Naive thymus-derived CD8-positive, alpha-beta T cell (primary cell): ENCODE measurements at places on chromosomes 5 and 9. TPM values are rescaled to one million over a fixed set of nuclear protein-coding genes. Genes with fewer than 3 reads are reported as not detected.

DNA sequence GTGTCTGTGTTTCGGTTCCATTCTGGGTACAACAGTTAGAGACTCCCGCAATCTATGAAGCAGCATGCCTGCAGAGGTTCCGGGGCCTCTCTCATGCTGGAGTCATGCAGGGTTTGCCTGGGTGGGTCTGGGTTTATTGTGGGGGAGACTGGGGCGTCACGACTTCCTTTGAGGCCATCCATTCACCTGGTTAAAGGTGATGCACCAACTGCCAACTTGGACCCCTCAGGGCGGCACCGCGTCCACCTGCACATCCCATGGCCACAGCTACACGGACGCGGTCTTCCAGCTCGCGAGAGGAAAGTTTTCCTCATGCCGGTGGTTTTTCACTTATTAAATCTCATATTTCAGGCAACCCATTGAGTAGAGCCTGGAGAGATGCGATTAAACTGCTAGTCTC is 30.9 kb upstream of the IRX4 start:
- no peak for DNase-seq
- H3K4me3 ChIP-seq, result no peak overlapping the region
- H3K27ac ChIP-seq, result no peak overlapping the region
- H3K4me1 ChIP-seq, result no peaks in the 10 kb centered on the region
- peaks cover 5% of the 10 kb centered on the region for H3K27me3 ChIP-seq
- no peaks in the 10 kb centered on the region for H3K36me3 ChIP-seq

GRCh38 chr5:77139001-77139400 is 51.9 kb upstream of the ZBED3 start:
- H3K36me3 ChIP-seq, result no peaks in the 10 kb centered on the region
- no peaks in the 10 kb centered on the region for H3K4me1 ChIP-seq
- DNase-seq, result no peak
- H3K27me3 ChIP-seq, result no peaks in the 10 kb centered on the region

DNA sequence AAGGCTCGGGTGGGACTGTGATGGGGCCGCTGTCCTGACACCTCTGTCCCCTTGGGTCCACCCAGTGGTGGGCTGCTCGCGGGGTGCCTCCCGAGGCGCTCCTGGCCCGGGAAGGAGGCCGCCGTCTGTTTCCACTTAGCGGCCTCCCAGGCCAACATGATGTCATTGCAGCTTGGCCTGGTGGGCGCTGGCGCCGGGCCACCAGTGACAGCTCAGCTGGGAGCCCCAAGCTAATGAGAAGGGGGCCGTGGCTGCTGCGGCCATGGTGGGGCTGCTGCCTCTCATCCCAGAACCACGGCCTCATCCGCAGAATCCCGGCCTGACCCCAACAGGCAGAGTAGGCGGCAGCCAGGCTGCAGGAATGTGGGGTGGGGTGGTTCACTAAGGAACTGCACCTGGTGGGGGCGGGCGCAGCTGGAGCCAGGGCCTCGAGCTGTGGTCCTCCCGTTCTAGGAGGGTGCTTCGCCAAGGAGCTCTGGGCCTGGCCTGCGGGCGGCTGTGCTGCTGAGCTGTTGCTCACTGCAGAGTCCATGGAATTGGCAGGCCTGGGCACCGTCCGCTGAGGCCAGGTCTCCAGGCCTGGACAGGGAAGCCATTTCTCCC is 123.5 kb upstream of the COL5A1 start:
- H3K27ac ChIP-seq, result no peak overlapping the region
- H3K4me3 ChIP-seq, result no peak overlapping the region
- no peak for DNase-seq
- H3K36me3 ChIP-seq, result no peaks in the 10 kb centered on the region

GRCh38 chr5:16482891-16483290 is 17.3 kb upstream of the ZNF622 start:
- H3K36me3 ChIP-seq, result peaks cover 14% of the 10 kb centered on the region
- DNase-seq, result no peak
- H3K4me3 ChIP-seq, result no peak overlapping the region
- peaks cover 13% of the 10 kb centered on the region for H3K4me1 ChIP-seq
- no peaks in the 10 kb centered on the region for H3K27me3 ChIP-seq

- peaks cover 9% of the 10 kb centered on the region for H3K36me3 ChIP-seq
- no peaks in the 10 kb centered on the region for H3K4me1 ChIP-seq
- DNase-seq, result no peak
Observed at GRCh38 chr5:78127875-78128274, 166.6 kb downstream of the AP3B1 start.

SLC36A2 gene
- not detected for total RNA-seq

ZFP2 gene
- 3.5 TPM for total RNA-seq

TDRD7 gene
- 10.6 TPM for total RNA-seq

DNAH5 gene
- total RNA-seq, result not detected
